NCI-H187 treated with DMSO at 0.1 percent for 48 hours (cell line): ENCODE measurements at places on chromosomes 12 and 14.

GRCh38 chr14:54366736-54367735 is 29.8 kb upstream of the CDKN3 start:
- no peak for DNase-seq

- DNase-seq: no peak
Measured at GRCh38 chr12:45256721-45257120, 40.8 kb downstream of the ANO6 start.

GRCh38 chr12:32457251-32458025 is 58.1 kb downstream of the FGD4 start:
- DNase-seq: no peak

GRCh38 chr12:120662879-120663278 is 22.5 kb downstream of the CABP1 start:
- no peak for DNase-seq

DNA sequence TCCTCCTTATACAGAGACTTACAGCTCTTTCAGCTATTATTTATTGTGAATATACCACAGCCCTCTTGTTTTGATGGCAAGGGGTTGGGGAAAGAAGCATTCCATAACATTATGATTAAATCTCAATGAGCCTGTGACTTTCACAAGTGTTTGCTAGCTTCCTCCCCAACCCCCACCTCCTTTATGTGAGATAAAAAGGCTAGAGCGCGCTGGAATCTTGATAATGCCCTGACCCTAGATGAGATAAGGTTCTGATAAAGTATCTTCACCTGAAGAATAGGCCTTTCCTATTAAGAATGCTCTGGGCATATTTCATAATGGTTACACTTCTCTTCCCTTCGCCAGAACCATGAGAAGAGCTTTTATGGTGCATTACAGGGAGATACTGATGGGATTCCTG is 236.8 kb downstream of the CCDC91 start:
- no peak for DNase-seq
